ENCODE measurements at places on chromosomes 6 and 20. TPM values are rescaled to one million over a fixed set of nuclear protein-coding genes. Genes with fewer than 3 reads are reported as not detected.

The COL19A1 gene
- not detected for polyA plus RNA-seq

The NRN1 gene
- polyA plus RNA-seq = 35.0 TPM

The HS3ST5 gene
- polyA plus RNA-seq = 0.07 TPM

The RNASET2 gene
- polyA plus RNA-seq = 20.5 TPM

The SGK2 gene
- 12.0 TPM for polyA plus RNA-seq

The SYCP2L gene
- polyA plus RNA-seq = 0.34 TPM

The SLC32A1 gene
- not detected for polyA plus RNA-seq

The TTLL9 gene
- 0.26 TPM for polyA plus RNA-seq

The PTPN1 gene
- 7.6 TPM for polyA plus RNA-seq

The SF3B5 gene
- 177 TPM for polyA plus RNA-seq

The CDH26 gene
- 1.2 TPM for polyA plus RNA-seq

The MCHR2 gene
- not detected for polyA plus RNA-seq

The PAX1 gene
- polyA plus RNA-seq = not detected

The TREM1 gene
- 0.22 TPM for polyA plus RNA-seq

The IL17F gene
- polyA plus RNA-seq = not detected

The SMOC2 gene
- polyA plus RNA-seq = 22.7 TPM

The LY6G6C gene
- not detected for polyA plus RNA-seq

The DLK2 gene
- polyA plus RNA-seq = 0.25 TPM

The GCNT2 gene
- 0.34 TPM for polyA plus RNA-seq

The CST5 gene
- 0.39 TPM for polyA plus RNA-seq

The HLA-DQB2 gene
- polyA plus RNA-seq = not detected

The ID4 gene
- 86.0 TPM for polyA plus RNA-seq

The RFX6 gene
- not detected for polyA plus RNA-seq

The MYBL2 gene
- 5.5 TPM for polyA plus RNA-seq

The LY6G5C gene
- 2.4 TPM for polyA plus RNA-seq

The GJA1 gene
- 125 TPM for polyA plus RNA-seq

The SCRT2 gene
- not detected for polyA plus RNA-seq

The HRH3 gene
- 0.10 TPM for polyA plus RNA-seq

The FERMT1 gene
- 1.0 TPM for polyA plus RNA-seq

The DNMT3B gene
- 0.56 TPM for polyA plus RNA-seq

The HNF4A gene
- 0.68 TPM for polyA plus RNA-seq

The FKBP1C gene
- 0.56 TPM for polyA plus RNA-seq
